ENCODE measurements at places on chromosomes 7 and 10. TPM values are rescaled to one million over a fixed set of nuclear protein-coding genes. Genes with fewer than 3 reads are reported as not detected.
A peak's percentile ranks its signal among the peaks of the same experiment; 100 is the strongest.

The PTPRN2 gene
- 0.25 TPM for total RNA-seq

The CPEB3 gene
- 4.5 TPM for total RNA-seq

The MYH16 gene
- total RNA-seq: not detected

The INMT gene
- 2.6 TPM for total RNA-seq

The PRPS1L1 gene
- total RNA-seq: not detected

- H3K27me3 ChIP-seq: no peaks in the 10 kb centered on the region
- no peaks in the 10 kb centered on the region for H3K4me1 ChIP-seq
- H3K36me3 ChIP-seq: no peaks in the 10 kb centered on the region
- no peak for DNase-seq
- no peak overlapping the region for H3K27ac ChIP-seq
- H3K4me3 ChIP-seq: no peak overlapping the region
These were observed 1080.9 kb downstream of the SORCS1 start for GRCh38 chr10:106083572-106083971.

DNA sequence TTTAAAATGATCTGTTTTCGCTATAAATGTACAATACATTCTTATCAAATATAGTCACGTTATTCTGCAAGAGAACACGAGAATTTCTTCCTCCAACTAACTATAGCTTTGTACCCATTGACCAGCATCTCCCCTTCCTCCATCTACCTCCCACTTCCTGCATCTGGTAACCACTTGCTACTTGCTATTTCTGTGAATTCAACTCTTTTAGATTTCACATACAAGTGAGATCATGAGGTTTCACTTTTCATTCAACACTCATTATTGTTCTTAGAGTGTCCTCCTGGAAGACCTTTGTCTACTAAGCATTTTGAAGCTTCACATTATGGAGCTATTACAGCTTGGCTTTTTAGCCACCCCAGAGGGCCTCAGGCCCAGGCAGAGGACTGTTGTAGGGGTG, 741.3 kb upstream of the FZD8 start:
- no peak overlapping the region for H3K27ac ChIP-seq
- H3K4me1 ChIP-seq: no peaks in the 10 kb centered on the region
- H3K36me3 ChIP-seq: no peaks in the 10 kb centered on the region
- H3K27me3 ChIP-seq: no peaks in the 10 kb centered on the region
- no peak overlapping the region for H3K4me3 ChIP-seq

DNA sequence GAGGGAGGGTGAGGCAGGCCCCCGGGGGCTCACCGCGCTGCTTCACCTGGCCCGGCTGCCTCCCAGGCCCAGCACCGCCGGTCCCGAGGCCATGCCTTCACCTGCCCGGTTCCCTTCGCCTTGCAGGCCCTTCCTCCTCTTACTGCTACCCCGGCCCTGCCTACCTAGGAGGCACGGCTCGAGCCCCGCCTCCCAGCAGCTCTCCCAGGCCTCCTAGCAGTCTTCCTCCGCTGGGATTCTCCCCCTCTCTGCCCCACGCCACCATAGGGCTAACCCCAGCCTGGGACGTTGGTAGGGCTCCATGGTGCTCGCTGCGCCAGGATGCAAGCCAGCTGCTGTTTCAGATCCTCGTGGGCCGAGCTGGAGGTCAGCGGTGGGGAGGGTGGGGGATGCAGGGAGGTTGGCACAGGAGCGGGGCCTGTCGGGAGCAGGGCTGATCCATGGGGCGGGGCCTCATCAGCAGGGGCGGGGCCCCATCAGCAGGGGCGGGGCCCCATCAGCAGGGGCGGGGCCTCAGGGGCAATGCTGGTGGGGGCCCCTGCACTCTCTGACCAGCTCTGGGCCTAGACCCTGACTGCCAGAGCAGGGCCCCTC, 63.3 kb downstream of the RASGEF1A start:
- H3K4me3 ChIP-seq: no peak overlapping the region
- DNase-seq: peak; percentile 19
- no peak overlapping the region for H3K27ac ChIP-seq
- no peaks in the 10 kb centered on the region for H3K27me3 ChIP-seq
- no peaks in the 10 kb centered on the region for H3K36me3 ChIP-seq
- no peaks in the 10 kb centered on the region for H3K4me1 ChIP-seq

DNA sequence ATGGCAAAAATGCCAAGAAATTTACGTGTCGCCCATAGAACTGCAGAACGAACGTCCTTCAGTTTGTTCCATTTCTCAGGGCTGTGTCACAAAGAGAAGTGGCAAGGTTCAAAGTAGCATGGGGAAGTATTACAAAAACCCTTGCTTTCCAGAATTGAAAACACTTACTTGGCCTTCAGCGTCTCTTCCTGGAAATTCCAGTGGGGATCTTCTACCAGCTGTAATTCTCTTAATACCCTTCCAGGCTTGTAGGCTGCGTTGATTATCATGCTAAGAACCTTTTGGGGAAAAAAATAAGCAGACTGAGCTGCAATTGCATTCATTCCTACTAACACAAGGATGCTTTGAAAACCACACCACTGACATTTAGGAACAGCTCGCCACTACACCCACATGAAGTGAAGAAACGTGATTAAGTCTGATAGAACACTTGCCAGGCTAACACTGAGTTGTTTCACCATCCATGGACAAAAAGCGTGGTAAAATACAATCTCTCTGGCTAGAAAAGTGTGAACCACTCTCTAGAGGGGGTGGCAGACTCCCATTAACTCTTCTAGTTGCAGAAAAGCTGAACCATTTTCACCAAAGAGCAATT, 222.3 kb downstream of the SFMBT2 start:
- H3K4me3 ChIP-seq: no peak overlapping the region
- H3K36me3 ChIP-seq: no peaks in the 10 kb centered on the region
- peak; percentile 6 for DNase-seq
- H3K27ac ChIP-seq: no peak overlapping the region

GRCh38 chr10:58590152-58590840, 77.6 kb downstream of the BICC1 start:
- H3K27ac ChIP-seq: no peak overlapping the region
- H3K4me3 ChIP-seq: no peak overlapping the region
- H3K27me3 ChIP-seq: no peaks in the 10 kb centered on the region
- DNase-seq: no peak
- H3K4me1 ChIP-seq: no peaks in the 10 kb centered on the region

DNA sequence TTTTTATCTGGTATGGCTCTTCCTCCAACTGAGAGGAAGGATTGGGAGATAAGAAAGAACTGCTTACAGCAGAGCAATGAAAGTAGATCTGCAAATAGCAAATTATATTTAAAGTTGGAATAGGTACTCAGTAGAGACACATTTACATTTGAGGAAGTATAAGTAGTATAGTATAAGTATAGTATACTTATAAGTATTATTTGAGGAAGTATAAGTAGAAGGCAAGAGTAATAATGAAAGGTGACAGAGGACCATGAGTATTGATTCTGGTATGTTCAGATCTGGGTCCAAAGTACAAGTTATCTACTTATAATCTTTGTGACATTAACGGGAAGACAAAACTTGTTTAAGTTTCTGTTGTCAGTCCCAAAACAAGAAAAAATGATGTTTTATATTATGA, 527.6 kb upstream of the SORCS1 start:
- no peaks in the 10 kb centered on the region for H3K4me1 ChIP-seq
- no peaks in the 10 kb centered on the region for H3K36me3 ChIP-seq
- H3K27me3 ChIP-seq: no peaks in the 10 kb centered on the region
- no peak overlapping the region for H3K4me3 ChIP-seq
- DNase-seq: no peak

DNA sequence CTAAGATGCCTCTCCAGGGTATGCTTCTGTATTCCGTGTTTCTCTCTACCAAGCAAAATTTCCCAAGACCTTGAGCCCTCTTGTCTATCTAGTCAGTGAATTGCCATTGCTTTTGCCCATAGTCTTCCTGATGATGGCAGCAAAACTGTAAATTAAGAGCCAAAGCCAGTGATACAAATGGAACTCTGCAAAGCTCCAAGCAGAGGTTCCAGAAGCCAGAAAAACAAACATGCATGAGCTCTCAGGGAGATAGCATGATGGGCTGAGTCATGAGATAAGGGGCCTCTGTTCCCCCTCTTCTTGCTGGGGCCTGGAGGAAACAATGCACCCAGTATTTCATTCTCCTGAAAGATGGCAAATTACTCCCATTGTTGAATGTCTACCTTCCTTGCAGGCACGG, 24.7 kb downstream of the LSMEM1 start:
- no peak overlapping the region for H3K4me3 ChIP-seq
- peaks cover 14% of the 10 kb centered on the region for H3K4me1 ChIP-seq
- H3K27me3 ChIP-seq: no peaks in the 10 kb centered on the region
- peak; percentile 29 for DNase-seq

DNA sequence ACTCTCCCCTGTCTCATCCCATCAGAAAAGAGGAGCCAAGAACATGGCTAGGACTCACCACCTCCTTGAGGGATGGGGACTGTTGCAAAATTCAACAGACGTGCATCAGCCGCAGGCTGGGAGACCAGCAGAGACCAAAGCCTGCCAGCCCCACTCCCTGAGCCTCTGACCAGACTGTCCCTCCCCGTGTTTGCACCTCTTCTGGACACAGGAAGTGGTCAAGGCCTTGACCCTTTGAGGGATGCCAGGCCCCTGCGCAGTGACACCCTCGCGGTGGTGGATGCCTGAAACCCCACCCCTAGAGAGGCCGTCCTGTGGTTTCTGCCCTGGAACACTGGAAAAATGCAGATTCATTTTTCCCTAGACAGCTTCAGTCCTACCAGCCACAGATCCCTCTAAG, 128.4 kb upstream of the TCF7L2 start:
- no peak overlapping the region for H3K4me3 ChIP-seq
- no peak overlapping the region for H3K27ac ChIP-seq
- H3K27me3 ChIP-seq: no peaks in the 10 kb centered on the region
- H3K4me1 ChIP-seq: no peaks in the 10 kb centered on the region

DNA sequence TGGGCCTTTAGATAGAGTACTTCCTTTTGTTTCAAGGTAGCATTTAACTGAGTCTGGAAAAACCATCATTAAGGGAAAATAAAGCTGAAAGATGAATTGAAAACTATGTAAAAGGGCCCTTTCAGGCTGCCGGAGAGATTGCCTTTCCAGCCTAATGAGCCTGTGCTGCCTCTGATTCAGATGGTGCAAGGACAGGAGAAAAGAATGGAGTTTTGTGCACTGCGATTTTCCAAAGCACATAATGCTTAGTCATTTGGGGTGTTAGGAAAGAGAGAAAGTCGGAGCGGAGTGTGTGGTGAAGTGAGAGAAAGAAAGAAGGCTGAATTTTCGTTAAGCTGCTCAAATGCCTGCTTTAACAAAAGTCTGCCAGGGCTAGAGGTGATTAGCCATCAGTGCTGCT, 259.7 kb downstream of the PAXIP1 start:
- H3K36me3 ChIP-seq: no peaks in the 10 kb centered on the region
- H3K4me1 ChIP-seq: no peaks in the 10 kb centered on the region
- H3K27me3 ChIP-seq: no peaks in the 10 kb centered on the region
- H3K27ac ChIP-seq: no peak overlapping the region

DNA sequence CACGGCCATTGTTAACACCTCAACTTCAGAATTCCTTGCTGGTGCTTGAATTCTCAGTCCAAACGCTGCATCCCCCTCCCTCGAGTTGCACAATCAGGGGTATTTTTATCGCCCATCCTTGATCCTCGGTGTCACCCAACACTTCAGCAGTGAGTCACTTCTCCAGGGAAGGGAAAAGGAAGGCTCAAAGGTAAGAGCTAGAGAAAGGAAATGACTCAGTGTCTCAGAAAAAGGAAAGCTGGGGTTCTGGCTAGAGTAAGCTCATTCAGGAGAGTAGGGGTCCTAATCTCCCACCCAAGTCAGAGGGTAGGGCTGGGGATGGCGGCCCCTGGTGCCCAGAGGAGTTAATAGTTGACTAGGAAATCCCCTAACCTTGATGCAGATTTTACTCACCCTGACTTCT, 39.8 kb upstream of the TRIM8 start:
- peaks cover 31% of the 10 kb centered on the region for H3K4me1 ChIP-seq
- H3K4me3 ChIP-seq: no peak overlapping the region
- H3K27me3 ChIP-seq: no peaks in the 10 kb centered on the region
- no peaks in the 10 kb centered on the region for H3K36me3 ChIP-seq

DNA sequence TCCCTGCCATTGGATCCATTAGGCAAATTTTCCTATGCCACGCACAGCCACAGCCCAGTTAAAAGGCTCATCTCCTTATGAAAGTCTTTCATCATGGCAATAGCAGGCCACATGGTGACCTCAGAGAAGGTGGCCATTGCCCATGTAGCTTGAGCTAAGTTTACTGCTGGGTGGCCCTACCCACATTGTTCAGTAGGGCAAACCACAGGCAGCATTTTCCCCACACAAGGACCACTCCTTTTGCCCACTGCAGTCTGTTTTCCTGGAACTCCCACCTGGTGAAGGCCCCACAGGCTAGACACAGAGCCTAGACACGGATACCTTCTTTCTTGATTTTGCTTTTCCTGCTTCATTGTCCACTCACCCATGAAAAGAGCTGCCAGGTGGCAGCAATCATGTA, 101.5 kb upstream of the NPVF start:
- H3K27ac ChIP-seq: no peak overlapping the region
- H3K27me3 ChIP-seq: no peaks in the 10 kb centered on the region
- H3K36me3 ChIP-seq: no peaks in the 10 kb centered on the region
- H3K4me3 ChIP-seq: no peak overlapping the region
- DNase-seq: no peak

- no peak overlapping the region for H3K27ac ChIP-seq
- H3K4me1 ChIP-seq: no peaks in the 10 kb centered on the region
- DNase-seq: peak; percentile 54
These were observed 551 bp downstream of the KCND2 start for GRCh38 chr7:120273476-120273975.

DNA sequence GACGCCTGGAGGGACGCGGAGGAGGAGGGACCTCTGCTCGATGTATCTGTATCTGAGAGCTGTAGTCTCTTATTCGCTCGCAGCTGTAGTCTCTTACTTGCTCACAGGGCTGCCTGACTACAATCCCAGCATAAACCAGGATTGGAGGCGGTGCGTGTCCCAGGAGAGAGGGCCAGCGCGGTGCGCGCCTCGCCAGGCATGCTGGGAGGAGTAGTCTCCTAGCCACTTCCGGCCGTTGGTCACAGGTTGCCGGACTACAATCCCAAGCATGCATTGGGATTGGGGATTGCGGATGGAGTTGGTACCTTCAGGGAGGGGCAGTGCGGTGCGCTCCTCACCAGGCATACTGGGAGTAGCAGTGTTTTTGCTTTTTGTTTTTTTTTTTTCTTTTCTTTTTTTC, 421.7 kb upstream of the NUPR2 start:
- no peaks in the 10 kb centered on the region for H3K36me3 ChIP-seq
- no peak for DNase-seq
- H3K27ac ChIP-seq: no peak overlapping the region
- no peak overlapping the region for H3K4me3 ChIP-seq
- H3K27me3 ChIP-seq: no peaks in the 10 kb centered on the region
